ENCODE measurements at places on chromosomes 5 and 9. TPM values are rescaled to one million over a fixed set of nuclear protein-coding genes. Genes with fewer than 3 reads are reported as not detected.

GRCh38 chr9:110065532-110065931 lies 142.4 kb downstream of the C9orf152 start:
- DNase-seq: no peak

- DNase-seq: no peak
Observed at GRCh38 chr5:139821806-139822552, 26.4 kb downstream of the PSD2 start.

DNA sequence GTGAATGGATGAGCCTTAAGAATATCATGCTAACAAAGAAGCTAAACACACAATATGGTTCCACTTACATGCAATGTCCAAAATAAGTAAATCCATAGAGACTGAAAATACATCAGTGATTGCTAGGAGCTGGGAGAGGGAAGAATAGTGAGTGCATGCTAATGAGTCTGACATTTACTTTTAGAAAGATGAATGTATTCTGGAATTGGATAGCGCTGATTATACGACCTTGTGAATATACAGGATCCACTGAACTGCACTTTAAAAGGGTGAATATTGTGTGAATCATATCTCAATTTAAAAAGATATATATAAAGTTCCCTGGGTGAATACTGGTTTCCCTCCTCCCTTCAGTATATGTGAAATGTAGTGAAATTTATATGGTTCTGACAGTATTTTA lies 46.2 kb downstream of the LOX start:
- DNase-seq: peak; percentile 13

- peak; percentile 66 for DNase-seq
Observed at GRCh38 chr5:73792687-73793320, 166.8 kb downstream of the ARHGEF28 start.

- no peak for DNase-seq
Observed at GRCh38 chr5:11962122-11962521, 57.9 kb upstream of the CTNND2 start.

- no peak for DNase-seq
Observed at GRCh38 chr5:68968429-68968828, 125.4 kb upstream of the SLC30A5 start.

- DNase-seq: no peak
Observed at GRCh38 chr5:10319202-10319851, 11.6 kb upstream of the CMBL start.

GRCh38 chr5:95959051-95959887 lies 2.4 kb downstream of the ELL2 start:
- no peak for DNase-seq

DNA sequence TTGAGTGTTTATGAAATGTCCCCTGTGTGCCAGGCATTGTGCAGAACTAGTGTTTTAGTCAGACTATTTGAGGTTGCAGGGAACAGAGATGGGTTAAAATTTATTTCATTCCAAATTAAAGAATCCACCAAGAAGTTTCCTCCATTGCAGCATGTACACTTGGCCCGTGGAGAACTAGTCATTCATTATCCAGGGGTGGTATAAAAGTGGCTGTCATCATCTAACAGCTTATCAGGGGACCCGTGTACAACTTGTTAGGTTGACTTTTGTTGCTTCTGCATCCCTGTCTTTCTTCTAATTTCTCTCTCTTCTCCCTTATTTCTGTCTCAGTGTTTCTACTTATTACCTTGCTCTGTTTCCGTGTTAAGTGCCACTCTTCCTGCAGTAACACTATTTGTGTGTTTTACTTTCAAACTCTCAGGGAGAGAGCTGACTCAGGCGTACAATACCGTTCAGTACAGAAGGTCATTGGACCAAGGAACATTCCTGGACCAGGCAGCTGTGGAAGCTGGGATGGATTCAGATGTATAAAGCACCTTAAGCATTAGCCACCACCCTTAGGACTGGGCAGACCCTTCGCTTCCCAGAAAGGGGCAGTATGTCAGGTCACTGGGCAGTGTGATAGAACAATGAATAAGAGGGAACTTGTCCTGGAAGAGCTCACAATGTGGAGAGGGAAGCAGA lies 36.1 kb downstream of the MAP3K1 start:
- DNase-seq: no peak

- DNase-seq: no peak
Observed at GRCh38 chr5:75460532-75460931, 50.9 kb downstream of the CERT1 start.

PCDHGC5 gene
- 4.3 TPM for polyA plus RNA-seq

TNFSF15 gene
- 0.08 TPM for polyA plus RNA-seq

- no peak for DNase-seq
Observed at GRCh38 chr9:135506327-135507103, 6.0 kb downstream of the MRPS2 start.

DNA sequence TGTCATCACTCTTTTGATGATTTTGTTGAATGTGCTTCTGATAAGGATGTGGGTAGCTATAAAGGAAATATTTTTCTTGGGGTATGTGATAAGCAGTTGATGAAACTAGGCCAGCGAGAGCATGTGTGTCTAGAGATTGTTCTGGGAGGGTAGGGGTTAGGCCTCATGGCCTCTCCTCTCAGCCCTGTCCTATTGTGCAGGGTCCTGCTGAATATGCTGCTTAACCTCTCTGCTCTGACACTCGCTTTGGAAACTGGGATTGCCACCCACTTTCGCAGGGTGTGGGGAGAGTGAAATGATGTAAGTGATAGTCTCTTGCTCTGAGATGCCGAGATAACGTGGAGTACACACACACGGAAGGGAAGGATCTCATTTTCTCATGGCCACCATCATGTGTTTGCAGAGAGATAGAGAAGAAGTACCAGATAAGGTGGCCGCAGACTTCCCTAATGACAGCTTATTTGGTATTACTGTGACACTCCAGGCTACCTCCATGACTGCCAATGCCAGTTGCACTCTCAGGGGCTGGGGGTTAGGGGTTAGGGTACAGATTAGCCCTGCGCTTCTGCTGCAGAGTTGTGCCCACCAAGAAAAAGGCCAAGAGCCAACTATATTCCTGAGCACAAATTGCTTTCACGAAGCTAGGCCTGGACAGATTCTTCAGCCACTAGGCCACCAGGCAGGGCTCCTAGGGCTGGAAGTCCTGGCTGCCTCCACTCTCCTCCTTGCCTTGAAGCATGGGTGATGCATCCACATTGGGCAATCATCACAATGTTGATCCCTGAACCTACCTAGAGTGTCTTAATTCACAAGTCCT lies 25.2 kb upstream of the TNFAIP8 start:
- no peak for DNase-seq

DNA sequence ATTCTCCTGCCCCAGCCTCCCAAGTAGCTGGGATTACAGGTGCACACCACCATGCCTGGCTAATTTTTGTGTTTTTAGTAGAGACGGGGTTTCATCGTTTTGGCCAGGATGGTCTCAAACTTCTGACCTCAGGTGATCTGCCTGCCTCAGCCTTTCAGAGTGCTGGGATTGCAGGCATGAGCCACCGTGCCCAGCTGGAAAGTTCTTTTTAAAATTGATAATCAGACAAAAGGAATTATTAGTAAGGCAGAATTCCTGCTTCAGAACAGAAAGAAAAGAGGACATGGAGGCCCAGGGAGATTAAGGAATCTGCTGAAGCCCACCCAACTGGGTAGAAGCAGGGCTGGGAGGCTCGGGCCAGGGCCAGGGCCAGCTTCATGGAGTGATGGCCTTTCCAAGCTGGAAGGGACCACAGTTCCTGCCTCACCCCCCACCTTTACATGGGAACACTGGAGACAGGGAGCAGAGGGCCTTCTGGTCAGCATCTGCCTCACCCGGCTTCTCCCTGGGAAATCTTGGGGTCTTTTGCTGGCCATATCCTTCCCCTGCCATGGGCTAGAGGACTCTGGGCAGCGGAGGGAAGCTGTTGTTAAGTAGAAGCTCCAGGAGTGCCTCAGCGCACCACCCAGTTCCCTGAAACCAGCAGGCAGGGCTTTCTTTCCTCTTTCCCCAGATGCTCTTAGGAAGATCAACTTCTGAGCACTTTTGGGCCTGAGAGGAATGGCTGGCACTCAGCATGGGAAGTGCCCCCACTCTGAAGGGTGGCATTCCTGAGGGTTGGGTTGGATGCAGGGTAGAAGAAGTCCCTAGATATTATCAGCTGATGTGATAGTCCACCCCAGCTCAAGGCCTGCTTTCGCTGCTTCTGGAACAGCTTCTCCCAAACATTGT lies 70.1 kb downstream of the RGS3 start:
- no peak for DNase-seq

GRCh38 chr5:351084-351920 lies 29.8 kb downstream of the AHRR start:
- DNase-seq: no peak

GRCh38 chr9:78778861-78779374 lies 482.0 kb downstream of the PSAT1 start:
- peak; percentile 65 for DNase-seq

GRCh38 chr9:20307621-20308020 lies 314.7 kb downstream of the MLLT3 start:
- DNase-seq: no peak

DNA sequence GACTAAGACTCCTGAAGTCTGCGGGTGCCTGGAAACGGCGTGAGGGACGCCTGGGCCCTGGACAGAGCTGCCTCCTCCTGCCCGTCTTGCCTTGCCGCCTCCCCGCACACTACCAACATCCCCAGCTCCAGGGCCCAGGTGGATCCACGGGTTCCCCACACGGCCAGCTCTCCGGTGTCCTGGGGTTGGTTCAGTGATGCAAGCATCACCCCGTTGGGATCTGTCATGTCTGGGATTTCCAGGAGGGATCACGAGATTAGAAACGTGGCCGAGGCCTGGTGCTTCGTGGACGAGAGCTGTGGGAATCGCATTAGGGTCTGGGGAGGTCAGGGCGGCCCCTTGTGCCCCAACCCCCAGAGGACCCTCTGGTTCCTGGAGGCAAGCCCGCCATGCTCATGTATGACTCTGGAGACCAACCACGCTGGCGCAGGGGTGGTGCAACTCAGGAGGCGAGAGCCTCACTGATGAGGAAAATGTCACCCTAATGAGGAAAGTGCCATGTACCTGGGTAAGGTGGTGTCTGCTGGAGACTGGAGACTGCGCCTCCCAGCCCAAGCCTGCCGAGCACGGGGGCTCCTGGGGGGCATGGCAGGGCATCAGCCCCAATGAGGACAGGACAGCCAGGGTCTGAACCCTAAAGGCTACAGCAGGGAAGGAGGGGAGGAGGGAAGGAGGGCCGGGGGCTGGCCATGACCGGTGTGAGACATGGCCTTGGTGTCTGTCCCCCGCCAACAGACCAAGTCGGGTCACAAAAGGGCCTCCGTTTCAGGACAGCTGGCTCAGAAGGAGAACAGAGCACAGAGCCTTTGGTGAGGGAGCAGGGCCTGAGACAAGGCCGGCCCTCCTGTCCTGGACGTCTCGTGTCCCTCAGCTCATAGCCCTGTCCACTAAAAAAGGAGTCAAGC lies 31.9 kb upstream of the SLC6A19 start:
- no peak for DNase-seq

- DNase-seq: no peak
Observed at GRCh38 chr9:115341426-115341825, 223.5 kb upstream of the TNC start.

GRCh38 chr5:71013575-71013974 lies 11.6 kb downstream of the NAIP start:
- DNase-seq: no peak

- DNase-seq: no peak
Observed at GRCh38 chr9:19969721-19970120, 180.9 kb upstream of the SLC24A2 start.

LHX6 gene
- polyA plus RNA-seq: 2.6 TPM

DNA sequence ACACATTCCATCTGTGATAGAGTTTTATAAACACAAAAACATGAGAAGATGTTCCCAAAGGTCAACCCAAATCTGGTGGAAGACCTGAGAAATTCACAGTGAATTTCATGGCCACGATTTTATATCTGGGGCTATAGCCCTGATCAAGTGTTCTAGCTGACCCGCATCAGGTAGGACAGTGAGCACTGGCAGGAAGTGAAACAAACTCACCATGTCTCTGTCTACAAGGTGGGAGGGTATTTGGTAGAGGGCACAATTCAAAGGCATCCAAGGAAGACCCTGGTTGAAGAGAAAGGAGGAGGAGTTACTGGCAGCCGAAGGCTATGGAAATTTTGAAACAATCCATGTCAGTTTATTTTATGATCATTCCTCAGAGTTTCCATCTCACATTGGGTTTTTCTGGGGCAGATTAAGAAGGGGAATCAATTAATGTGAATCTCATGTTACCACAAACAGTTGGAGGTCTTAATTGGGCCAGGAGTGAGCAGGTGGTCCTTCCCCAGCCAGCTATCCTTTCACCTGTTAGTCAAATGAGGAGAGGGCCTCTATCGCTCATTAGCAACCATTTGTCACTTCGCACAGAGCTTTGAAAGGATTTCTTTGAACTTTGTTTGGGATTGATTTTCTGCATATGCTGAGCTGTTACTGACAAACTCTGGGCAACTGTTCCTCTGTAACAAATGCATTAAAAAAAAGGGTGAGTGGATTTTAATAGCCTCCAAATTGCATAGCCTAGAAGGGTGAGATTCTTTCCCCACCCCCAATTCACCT lies 612.0 kb upstream of the CLINT1 start:
- DNase-seq: peak; percentile 41

- DNase-seq: no peak
Observed at GRCh38 chr5:87383216-87383615, 29.5 kb downstream of the CCNH start.

DNA sequence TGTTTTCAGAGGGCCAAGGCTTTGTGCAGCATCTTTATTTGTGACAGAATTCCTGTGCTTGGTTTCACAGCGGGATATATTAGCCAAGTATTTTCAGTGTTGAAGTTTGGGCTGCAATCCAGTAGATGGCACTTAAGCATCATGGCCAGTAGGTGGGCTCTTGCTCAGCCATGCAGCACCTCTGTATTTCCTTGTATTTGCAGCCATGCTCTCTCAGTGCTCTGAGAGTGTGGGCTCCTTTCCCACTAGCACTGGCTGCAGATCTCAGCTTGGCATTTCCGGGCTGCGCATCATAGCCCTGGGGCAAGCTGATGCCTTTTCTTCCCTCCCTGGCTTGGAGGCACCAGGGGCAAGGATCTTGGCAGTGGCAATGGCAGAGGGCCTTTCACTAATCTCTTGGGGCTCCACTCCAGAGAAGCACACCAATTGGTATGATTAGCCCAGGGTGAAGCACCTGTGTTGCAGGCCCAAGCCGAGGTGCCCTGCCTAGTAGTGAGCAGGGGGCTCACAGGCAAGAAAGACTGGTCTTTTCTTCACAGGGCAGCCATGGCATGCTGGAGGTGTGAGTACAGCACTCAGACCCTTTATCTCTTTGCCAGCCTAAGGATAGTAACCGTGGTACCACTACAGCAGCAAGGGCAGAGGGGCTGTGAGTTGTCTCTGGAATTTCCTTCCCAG lies 48.3 kb downstream of the SLCO6A1 start:
- DNase-seq: no peak

DNA sequence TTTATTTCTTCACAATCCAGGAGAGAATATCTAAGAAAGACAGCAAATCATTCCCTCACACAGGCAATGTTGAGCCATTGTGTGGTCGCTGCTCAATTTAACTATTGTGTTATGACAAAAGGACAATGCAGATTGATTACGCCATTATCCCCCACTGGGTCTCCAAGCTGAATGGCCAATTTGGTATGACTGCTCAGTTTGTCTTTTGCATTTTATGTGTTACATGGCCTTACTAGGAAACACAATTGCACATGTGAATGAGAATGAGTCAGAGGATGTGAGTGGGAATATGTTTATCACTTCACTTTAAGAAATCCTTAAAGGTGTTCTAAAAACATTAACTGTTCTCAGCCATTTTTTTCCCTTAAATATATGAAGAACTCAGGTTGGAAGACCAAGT lies 108.3 kb downstream of the FAM174A start:
- peak; percentile 41 for DNase-seq

AQP3 gene
- polyA plus RNA-seq: 0.90 TPM

- DNase-seq: no peak
Observed at GRCh38 chr5:52481201-52481600, 306.5 kb upstream of the ITGA1 start.

MSANTD3 gene
- 27.9 TPM for polyA plus RNA-seq

Data from brain (organoid and tissue), 16 donors.